Stimulated activated naive CD8-positive, alpha-beta T cell treated with anti-CD3 and anti-CD28 coated beads, Interleukin-15, Interleukin-2, amounts not matched to agents 100 U/mL and 50 U/mL, for 24 hours (primary cell): ENCODE measurements at places on chromosomes 7 and 10.

- no peak for DNase-seq
Observed at GRCh38 chr10:98106531-98106930, 27.9 kb upstream of the R3HCC1L start.

- no peak for DNase-seq
Observed at GRCh38 chr7:101299511-101300464, 21.8 kb downstream of the IFT22 start.

- DNase-seq = no peak
Observed at GRCh38 chr10:103778358-103779139, 76.8 kb downstream of the SH3PXD2A start.

DNA sequence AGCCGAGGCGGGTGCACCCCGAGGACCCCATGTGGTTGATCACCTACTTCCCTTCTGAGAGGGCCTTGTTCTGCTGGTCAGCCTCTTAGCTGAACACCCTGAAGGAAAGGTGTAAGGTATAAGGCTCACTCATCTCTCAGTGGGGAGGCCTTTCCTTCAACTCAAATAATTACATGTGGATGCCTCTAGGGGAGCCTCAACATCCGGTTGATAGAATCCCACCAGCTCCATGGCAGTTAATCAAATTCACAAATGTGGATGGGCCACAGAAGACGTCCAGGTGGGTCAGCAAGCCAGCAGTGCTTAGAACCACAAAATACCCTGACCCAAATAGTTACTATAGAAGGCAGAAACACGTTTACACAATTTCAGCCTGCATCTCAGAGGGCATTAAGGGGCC lies 37.7 kb upstream of the ZNF32 start:
- DNase-seq = no peak

DNA sequence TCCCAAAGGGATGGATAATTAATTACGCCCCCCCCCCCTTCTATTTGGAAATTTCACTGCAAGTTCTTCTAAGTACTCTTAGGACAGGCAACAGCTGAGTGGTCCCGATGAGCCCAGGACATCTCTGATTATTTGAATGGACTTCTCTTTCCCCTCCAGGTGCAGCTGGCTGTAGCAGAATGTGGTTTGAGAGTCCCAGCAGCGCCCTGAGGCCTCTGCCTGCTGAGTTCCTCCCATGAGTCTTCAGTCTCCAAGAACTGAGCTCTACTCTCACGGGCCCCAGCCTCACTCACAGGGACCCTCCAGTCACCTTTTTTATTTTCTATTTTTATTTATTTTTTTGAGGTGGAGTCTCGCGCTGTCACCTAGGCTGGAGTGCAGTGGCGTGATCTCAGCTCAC lies 63.6 kb upstream of the SFMBT2 start:
- DNase-seq = no peak

GRCh38 chr10:851901-852300 lies 79.6 kb downstream of the LARP4B start:
- no peak for DNase-seq

GRCh38 chr7:94325122-94325475 lies 69.6 kb upstream of the COL1A2 start:
- no peak for DNase-seq

DNA sequence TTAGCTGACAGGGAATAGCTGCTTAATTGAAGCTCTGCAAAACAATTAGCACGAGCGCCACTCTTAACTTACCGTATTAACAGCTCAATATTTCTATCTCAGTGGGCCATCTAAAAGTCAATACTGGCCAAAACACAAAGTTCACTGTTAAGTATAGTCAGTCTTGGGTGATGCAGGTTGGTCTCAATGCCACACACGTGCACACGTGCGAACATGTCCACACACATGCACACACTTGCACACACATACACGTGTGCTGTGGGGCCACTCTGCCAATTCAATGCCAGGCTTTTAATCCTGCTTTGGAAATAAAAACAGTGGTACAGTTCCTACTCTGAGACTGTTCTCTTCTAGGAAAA lies 105.1 kb downstream of the GRB10 start:
- DNase-seq = no peak

DNA sequence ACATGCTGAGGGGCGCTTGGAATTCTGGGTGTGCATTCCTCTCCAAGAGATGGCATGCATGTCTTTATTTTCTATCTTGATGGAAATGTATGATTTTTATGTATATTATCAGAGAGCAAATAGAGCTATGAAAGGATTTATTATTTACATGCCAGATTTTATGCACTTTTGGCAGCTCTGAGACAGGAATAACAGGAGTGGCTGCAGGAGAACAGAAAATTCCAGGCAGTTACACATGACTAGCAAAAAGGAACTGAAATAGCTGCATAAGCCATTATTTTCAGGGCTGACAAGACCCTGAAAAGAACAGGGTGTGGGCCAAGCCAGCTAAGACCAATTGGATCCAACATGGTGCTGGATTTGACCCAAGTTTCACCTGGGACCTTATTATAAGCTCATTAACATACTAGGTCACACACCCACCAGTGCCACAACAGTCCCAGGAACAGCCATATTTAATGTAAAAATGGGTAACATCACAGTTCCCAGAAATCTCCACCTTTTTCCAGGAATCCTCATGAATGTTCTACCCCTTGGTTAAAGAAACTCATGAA lies 43.2 kb upstream of the ACSL5 start:
- no peak for DNase-seq

GRCh38 chr7:40716052-40716451 lies 581.2 kb downstream of the SUGCT start:
- no peak for DNase-seq

GRCh38 chr10:3853016-3853415 lies 68.0 kb upstream of the KLF6 start:
- DNase-seq = no peak

- no peak for DNase-seq
Observed at GRCh38 chr7:41188163-41189130, 514.4 kb downstream of the INHBA start.

- no peak for DNase-seq
Observed at GRCh38 chr10:132294561-132295318, 13.0 kb downstream of the STK32C start.

GRCh38 chr7:6917258-6917657 lies 91.2 kb upstream of the CCZ1B start:
- no peak for DNase-seq
